ENCODE measurements at places on chromosomes 6 and 20. TPM values are rescaled to one million over a fixed set of nuclear protein-coding genes. Genes with fewer than 3 reads are reported as not detected.

GRCh38 chr6:133241901-133242636 lies 912 bp downstream of the EYA4 start:
- DNase-seq = no peak

DNA sequence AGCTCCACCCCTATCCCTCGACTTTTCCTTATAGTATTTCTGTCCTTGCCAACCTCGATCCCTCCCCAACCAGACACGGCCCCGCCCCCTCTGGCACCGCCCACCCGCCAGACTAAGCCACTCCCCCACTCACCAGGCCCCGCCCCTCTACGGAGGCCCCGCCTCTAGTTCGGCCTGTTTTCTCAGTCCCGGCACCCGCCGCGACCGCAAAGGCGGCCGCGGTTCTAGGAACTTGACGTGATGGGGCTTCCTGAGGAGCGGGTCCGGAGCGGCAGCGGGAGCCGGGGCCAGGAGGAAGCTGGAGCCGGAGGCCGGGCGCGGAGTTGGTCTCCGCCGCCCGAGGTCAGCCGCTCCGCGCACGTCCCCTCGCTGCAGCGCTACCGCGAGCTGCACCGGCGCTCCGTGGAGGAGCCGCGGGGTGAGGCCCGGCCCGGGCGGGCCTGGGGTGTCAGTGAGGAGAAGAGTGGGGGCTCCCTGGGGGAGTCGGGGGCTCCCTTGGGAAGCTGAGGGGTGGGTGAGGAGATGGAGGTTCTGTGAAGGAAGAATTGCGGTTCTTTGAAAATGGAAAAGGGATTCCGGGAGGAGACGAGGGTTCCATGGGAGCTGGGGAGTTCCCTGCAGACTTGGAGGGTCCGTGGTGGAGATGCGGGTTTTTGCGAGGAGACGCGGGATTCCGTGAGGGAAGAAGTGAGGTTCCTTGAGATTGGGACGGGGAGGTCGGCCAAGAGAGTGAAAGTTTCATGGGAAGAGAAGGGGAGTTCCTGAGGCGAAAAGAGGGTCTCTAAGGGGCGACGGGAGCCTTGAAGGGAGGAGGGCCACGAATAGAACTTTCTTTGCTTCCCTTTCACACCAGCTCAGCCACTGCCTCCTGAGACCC lies at the start of gene ACSS2:
TSS of gene ACSS2 (plus strand) at position 207 of the 877 bp plus-strand sequence. CDS start at position 241, 34 bp downstream.
- DNase-seq = peak; percentile 100

Gene TRIM10
- total RNA-seq = 7.0 TPM

DNA sequence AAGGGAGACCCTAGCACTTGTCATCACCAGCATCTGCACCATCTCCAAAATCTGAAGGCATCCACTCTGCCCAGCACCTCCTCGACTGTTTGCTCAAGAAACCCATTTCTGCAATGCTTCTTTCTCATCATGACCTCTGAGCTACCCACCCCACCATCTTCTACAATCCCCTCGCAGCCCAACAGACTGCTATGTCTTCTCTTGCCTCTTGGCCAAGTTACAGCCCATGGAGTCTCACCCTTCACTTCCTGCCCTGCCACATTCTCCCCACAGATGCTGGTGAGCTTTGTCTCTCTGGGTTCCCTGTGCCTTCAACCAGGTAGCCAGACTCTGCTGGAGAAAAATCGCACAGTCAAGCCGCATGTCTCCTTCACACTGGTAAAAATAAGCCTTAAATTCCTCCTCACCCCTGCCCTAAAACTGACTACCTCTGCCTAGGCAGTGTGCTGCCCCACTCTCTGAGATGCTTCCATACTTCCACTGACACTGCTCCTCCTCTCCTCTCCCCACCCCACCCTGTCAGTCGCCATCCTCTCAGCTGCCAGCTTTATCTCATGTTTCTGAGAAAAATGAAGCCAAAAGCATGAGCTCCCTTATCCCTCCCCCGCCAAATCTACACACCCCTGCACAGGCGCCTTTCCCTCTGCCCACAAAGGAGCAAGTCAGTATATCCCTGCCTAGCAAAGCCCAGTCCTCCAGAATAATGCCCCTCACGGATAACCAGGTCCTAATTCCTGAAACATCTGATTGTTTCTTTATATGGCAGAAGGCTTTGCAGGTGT lies 2.3 kb upstream of the TXNDC5 start:
- DNase-seq = no peak

GRCh38 chr6:38957426-38957825 lies 91.2 kb upstream of the GLP1R start:
- no peak for DNase-seq

Gene PRR18
- not detected for total RNA-seq

Gene OLIG3
- not detected for total RNA-seq

DNA sequence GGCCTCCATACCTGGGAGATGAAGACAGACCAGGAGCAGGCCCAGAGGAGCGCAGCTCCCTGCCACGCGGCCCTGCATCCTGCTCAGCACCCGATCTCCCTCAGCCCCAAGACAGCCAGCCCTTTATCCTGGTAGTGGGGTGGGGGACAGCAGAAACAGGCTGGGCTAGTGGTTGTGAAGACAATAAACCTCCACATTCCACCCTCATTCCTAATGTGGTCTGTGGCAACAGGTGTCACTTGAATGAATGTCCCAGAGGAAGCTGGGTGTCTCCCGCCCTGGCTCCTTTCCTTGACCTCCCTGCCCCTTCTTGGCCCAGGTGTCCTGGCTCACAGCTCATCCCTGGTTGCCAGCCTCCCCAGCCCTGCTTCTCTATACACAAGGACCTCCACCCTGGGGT lies at the start of gene C6orf15:
TSS of gene C6orf15 (minus strand) at position 98 of the 400 bp plus-strand sequence. CDS start at position 78, 20 bp downstream.
- DNase-seq = no peak

DNA sequence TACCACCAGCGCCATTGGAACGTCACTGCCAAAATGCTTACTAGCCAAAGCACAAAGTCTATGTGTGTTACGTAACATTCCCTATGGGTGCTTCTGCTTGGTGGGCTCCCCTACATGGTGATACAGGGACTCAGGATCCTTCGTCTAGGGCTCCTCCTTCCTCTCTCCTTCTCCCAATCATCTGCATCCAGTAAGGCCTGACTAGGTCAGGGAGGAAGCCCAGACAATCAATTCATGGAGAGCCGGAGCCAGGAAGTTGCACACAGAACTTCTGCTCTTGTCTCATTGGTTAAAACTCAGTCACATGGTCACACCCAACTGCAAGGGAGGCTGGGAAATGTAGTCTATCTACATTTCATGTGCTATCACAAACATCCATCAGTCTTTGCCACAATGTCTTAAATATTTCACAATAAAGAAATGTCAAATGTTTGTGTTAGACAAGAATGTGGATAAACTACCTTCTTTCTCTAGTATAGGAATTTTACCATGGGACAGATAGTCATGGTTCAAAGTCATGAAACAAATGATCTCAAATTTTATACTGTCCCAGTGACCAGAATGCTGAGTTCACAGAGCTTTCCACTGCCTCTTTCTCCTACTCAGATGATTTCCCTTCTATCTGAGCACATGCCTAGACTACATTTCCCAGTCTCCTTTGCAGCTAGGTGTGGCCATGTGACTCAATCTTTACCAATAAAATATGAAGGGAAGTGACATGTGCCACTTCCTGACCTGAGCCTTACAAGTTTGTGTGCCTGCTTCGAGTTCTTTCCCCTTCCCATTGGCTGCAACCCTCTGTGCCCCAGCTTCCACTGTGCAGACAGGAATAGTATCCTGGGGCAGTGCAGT lies 9.3 kb upstream of the KCNK15 start:
- no peak for DNase-seq

Gene ID1
- 551 TPM for total RNA-seq

DNA sequence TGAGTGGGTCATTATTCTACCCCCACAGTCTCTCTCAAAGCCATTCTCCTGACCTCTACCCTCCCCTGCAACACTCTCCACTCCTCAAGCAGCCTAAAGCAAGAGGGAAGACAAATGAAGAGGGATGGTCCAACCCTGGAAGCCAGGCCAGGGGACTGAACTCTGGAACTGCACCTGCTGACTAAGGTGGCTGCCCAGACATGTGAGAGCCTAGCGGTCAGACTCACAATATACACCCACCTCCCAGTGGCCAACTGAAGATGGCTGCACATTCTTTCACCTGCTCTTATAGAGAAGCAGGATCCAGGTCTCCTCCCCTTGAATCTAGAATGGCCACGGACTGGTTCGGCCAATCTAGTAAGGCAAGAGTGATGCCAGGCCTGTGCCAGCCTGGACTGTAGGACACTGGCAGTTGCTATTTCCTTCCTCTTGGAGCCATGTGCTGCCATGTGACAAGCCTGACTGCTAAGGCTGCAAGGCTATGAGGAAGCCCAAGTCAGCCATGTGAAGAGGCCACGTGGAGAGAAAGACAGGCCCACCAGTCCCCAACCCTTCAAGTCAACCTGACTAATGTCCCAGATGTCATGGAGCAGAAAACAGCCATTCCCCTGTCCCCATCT lies 31.8 kb downstream of the ACSS1 start:
- DNase-seq = peak; percentile 39

DNA sequence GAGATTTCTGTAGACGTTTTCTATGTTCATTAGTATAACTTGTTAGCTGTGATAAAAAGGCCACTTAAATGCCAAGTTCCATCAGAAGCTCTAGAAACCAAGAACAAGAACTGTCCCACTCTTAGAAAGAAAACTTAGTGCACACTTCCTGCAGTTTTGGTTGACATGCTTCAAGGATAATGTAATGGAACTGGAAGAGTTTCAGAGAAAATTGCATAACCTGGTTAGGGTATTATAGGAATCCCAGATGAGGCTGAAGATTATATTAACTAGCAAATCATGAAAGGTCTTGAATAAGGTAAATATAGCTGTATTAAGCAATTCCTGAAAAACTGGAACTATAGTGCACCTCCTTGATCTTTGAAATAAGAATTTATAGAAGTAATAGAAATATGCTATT lies 1.8 kb upstream of the PHACTR2 start:
- no peak for DNase-seq
